Stimulated activated CD4-positive, alpha-beta T cell treated with anti-CD3 and anti-CD28 coated beads, TNF-alpha, amount 100 ng/mL, for 48 hours (primary cell): ENCODE measurements at places on chromosomes 2 and 18.

GRCh38 chr2:134142341-134142738, 111.5 kb upstream of the MGAT5 start:
- no peak for DNase-seq

DNA sequence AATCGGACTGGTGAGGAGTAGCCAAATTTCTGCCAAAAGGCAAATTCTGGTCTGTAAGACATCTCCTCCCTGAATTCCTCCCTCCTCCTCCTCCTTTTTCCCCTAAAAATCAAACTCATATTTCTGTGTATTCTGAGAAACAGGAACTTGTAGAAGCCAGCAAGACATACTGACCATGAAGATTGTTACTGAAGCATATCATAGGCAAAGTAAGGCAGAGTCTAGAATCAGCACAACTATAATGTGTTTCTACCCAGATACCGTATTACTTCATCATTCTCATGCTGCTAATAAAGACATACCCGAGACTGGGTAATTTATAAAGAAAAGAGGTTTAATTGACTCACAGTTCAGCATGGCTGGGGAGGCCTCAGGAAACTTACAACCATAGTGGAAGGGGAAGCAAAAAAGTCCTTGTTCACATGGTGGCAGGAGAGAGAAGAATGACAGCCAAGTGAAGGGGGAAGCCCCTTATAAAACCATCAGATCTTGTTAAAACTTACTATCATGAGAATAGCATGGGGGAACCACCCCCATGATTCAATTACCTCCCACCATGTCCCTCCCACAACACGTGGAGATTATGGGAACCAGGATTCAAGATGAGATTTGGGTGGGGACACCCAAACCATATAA, 24.9 kb upstream of the EPC2 start:
- no peak for DNase-seq

DNA sequence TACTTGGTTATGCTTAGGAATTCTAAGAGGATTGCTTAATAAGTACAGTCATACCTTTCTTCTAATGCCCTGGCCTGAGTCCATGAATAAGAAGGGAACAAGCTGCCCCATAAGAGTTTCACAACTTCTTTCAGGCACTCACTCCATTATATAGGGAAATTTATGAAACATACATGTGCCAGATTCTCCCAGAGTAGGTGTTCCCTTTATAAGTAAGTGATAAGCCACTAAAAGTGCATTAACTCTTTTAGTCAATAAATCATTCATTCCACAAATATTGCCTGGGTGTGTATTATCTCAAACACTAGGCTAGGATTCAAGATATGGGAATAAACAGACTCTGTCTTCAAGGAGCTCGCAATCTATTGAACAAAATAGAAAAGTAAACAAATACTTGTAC, 84.5 kb upstream of the RBBP8 start:
- no peak for DNase-seq

GRCh38 chr2:39135690-39136259, 14.9 kb upstream of the SOS1 start:
- no peak for DNase-seq

DNA sequence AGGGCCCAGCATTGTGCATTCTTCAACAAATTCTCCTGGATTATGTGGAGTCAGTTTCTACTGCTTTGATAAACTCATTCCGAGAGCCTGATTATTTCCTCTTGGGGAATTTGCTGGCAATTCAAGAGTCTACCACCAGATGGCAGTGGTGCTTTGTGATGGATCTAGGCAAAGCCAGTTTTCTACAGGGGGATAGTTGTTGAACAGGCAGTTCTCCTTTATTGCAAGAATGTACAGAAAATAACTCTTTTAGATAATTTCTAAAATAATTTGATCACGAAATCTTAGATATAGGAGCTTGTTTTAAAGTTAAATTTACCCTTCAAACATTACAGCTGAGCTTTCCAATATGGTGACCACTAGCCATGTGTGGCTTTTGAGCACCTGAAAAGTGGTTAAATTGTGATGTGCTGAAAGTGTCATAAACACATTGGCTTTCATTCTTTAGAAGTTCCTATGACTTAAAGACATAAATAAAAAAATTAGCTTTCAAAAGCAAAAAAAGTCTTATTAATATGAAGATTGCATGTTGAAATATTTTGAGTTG, 66.7 kb upstream of the HAAO start:
- DNase-seq: peak; percentile 72

DNA sequence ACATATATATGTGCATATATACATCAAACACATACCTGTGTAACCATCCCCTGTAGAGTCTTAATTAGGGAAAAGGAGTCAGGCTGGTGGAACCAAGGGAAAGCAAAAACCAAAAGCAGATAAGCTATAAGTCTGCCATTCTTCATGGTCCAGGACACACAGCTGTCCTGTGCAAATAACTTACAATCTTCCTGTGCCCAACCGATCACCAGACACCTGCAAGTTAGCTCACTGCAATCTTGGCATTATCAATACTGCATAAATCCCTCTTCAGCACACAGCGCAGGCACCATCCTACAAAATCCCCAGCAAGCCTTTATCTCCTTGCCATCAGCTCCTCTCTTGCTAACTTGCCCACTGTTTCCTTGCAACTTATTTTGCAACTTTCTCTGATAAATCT, 60.8 kb upstream of the DYNAP start:
- DNase-seq: no peak

- DNase-seq: no peak
These were observed 6.9 kb upstream of the TRAF3IP1 start for GRCh38 chr2:238313289-238313990.

GRCh38 chr18:59744271-59744721, 47.1 kb upstream of the CCBE1 start:
- no peak for DNase-seq

DNA sequence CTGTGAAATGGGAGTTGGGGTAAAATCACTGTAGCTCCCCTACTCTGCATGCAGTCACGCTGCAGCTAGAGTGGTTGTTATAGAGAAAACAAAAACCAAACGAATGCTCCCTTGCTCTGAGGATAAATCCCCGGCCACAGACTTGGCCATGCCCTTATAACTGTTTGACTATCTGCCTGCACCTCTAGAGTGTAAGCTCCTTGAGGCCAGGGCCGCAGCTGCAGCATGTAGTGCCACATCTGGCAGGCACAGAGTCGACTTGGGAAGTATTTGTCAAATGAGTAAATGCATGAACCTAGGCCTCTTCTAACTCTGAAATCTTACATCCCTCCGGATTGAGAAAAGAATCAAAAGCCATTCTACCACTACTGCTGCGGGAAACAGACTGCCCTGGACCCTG, 35.9 kb downstream of the KCNIP3 start:
- DNase-seq: no peak

GRCh38 chr18:9101730-9102507, 580 bp upstream of the NDUFV2 start:
- no peak for DNase-seq

DNA sequence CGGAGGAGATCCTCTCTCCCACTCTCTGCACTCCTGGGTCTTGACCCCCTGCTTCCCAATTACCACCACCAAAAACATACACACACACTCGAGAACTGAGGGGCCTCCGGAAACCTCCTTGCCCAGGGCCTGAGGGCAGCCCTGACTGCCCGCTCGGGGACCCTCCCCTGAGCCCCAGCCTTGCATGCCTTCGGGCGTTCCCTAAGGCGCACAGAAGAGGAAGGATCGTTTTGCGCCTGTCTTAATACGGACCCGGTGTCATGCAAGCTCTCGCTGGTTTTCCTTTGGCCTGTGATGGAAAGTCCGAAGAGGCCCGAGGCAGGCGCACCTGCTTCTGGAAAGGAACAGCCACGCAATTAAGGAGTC, 19.8 kb downstream of the POU3F3 start:
- DNase-seq: no peak

- no peak for DNase-seq
These were observed 120.2 kb upstream of the TMEFF2 start for GRCh38 chr2:192314800-192315481.

DNA sequence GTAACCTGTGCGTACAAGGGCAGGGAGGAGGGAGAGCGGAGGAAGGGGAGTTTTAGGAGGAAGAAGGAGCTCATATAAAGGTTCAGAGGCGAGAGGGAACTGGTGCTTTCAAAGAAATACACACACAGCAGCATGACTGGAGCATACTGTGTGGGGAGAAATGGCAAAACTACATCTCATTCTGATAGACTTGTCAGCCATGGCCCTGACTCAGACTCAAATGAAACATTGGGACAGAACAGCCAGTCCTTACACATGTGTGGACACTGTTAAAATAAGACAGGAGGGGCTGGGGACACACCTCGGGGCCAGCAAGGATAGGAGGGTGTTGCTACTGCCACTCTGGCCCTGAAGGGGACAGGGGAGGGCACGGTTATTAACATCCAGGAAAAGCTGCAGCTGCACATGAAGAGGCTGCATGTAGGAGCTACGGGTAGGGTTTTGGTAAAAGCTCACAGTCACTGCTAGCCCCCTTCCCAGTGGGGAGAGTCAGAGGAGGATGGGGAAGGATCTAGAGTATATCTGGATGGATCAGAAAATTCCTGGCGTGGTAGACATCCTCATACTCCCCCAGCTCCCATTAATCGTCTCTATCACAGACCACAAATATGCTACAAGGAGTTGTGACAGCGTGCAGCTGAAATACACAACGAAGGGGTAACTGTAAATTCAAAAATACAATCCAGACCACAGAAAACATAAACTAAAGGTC, 110.5 kb downstream of the GATA6 start:
- DNase-seq: no peak

GRCh38 chr2:88845772-88846661, 154.5 kb downstream of the RPIA start:
- DNase-seq: no peak

GRCh38 chr2:120381661-120382060, 35.7 kb downstream of the INHBB start:
- DNase-seq: no peak

DNA sequence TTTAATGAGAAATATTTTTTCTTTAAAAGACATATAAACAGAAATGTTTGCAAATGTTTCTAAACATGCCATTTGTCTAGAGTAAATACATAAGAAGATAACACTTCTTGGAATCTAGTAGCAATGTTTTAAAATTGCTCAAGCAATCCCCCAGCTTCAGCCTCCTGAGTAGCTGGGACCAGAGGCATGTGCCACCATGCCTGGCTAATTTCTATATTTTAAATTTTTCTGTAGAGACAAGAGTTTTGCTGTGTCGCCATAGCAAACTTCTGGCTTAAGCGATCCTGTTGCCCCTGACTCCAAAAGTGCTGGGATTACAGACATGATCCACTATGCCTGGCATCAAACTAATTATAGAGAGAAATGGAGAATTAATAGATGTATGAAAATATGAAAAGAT, 14.6 kb upstream of the MBD2 start:
- DNase-seq: no peak

- DNase-seq: no peak
These were observed 960.9 kb downstream of the SOCS6 start for GRCh38 chr18:71249791-71250190.

DNA sequence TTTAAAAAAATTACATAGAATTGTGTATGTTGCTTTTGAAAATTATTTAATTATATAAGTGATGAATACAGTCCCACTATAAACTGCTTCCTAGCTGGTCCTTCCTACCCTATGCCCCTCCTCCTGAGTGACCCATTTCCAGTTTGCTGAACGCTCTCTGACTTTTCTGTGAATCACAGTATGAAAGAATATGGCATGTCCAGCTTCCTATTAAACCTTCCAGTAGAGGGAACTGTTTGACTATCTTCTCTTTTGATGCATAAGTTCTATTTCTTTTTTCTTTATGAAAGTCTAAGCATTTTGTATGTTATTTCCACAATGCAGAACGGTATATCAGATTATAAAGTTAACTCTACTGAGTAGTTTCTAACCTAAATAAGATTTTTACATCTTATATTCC, 41.3 kb downstream of the PSMG2 start:
- no peak for DNase-seq

DNA sequence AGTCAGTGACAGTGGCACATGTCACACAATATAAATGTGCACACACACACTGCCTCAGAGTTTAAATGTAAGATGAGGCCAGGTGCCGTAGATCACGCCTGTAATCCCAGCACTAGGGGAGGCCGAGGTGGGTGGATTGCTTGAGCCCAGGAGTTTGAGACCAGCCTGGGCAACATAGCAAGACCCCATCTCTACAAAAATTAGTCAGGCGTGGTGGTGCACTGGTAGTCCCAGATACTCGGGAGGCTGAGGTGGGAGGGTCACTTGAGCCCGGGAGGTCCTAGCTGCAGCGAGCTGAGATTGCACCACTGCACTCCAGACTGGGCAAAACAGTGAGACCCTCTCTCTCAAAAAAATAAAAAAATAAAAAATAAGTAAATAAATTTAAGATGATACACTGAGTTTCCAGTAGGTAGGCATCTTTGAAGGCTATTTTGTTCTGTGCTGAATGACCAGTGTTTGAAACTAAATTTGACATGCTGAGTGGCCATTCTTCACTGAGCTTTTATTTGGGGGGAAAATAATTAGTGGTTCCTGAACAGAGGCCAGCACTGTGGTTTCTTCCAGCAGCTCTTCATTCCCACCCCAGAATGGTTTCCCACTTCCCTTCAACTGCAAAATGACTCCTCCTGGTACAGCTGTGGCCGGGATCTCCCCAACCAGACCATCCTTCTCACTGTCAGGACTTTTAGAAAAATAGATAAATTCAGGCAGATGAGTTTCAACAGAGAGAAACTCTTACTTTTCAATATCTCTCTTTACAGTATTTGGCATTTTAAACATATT, 44.9 kb downstream of the PSMG2 start:
- no peak for DNase-seq
